NCI-H69 (cell line): ENCODE measurements at places on chromosomes 11 and 22.
A peak's percentile ranks its signal among the peaks of the same experiment; 100 is the strongest.

- DNase-seq, result peak; percentile 56
These were observed 100.1 kb downstream of the PRR5L start for GRCh38 chr11:36395978-36396736.

- DNase-seq, result no peak
These were observed 4.6 kb downstream of the B4GALNT4 start for GRCh38 chr11:373716-374551.

- no peak for DNase-seq
These were observed 28.2 kb downstream of the SLC22A12 start for GRCh38 chr11:64619196-64619595.

DNA sequence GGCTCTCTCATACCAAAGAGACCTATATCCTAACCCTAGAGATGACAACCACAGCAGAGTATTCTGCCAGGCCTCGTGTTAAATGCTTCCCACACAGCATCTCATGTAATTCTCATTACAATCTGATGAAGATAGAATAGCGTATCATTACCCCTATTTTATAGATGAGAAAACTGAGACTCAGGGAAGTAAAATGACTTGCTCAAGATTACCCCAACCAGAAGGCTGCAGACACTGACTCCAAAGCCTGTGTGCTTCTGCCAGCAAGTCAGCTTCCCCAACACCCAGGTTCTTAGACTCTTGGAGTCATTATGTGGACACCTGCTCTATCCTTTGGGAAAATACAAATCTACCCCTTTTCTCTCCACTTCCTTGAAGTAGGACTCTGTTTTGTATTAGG is 23.6 kb upstream of the TSKU start:
- DNase-seq, result no peak

- no peak for DNase-seq
These were observed 30.0 kb downstream of the MAPK1 start for GRCh38 chr22:21837248-21837979.

DNA sequence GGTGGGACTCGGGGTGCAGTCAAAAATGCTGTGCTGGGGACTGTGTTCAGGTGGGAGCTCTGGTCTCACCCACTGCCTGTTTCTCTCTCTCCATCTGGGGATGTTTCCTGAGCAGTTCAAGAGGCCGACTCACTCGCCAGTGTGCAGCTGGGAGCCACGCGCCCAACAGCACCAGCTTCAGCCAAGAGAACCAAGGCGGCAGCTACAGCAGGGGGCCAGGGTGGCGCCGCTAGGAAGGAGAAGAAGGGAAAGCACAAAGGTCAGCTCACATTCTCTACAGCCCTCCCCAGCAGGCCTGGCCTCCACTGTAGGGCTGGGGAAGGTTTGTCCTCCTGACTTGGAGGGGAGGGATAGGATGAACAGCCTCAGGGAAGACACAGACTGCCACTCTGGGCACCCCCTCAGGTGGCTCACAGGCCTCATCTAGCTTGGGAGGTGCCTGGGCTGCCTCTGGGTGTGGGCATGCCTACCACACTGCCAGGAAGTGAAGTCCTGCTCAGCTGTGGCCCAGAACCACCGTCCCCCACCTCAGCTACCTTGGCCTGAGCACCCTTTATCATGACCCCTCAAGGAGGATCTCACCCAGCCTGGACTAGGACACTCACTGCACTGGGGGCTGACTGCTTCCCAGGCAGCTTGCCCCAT is 13.0 kb downstream of the TUB start:
- peak; percentile 28 for DNase-seq

- no peak for DNase-seq
These were observed 8.0 kb downstream of the SLC22A12 start for GRCh38 chr11:64598797-64599697.

DNA sequence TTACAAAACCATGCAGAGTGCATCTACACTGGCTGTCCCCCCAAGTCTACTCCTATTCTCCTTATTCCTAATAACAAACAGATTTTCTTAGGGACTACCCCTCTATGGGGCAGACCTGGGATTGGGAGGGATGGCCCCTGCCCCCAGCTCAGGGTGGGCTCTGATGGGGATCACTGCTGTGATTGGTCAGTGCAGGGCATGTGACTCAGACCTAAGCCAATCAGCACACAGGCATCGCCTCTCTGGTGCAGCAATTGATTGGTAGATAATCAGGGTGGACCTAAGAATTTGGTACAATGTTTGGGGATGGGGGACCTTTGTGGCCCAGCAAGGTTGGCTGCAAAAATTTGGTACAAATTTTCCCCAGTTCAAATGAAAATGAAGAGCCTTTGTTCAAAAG is 57.2 kb upstream of the SHANK2 start:
- no peak for DNase-seq

DNA sequence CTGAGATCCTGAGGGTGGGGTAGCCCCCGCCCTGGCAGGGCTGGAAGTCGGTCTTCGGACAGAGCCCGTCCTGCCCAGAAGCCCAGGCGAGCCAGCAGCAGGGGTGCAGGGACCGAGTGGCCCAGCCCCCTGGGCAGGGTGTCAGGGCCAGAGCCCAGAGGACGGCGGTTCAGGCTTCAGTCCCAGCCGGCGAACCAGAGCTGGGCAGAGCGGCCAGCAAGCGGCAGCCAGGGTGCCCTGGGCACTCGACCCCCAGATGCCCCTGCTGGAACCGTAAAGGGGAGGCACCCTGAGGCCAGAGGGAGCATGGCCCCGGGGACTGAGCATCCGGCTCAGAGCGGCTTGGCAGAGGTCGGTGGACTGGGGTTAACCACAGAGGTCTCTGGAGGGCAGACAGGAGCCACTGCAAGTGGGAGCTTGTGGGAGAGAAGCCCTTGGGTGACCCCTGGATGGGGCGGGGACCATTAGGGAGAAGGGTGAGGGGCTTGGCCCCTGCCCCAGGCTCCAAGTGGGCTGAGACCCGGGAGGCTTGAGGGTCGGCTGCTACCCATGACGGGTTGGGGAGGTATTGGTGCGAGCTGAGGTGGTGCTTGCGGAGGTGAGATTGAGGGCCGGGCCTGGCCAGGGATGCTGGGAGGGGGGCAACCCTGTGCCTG is 15.9 kb downstream of the LSP1 start:
- no peak for DNase-seq

DNA sequence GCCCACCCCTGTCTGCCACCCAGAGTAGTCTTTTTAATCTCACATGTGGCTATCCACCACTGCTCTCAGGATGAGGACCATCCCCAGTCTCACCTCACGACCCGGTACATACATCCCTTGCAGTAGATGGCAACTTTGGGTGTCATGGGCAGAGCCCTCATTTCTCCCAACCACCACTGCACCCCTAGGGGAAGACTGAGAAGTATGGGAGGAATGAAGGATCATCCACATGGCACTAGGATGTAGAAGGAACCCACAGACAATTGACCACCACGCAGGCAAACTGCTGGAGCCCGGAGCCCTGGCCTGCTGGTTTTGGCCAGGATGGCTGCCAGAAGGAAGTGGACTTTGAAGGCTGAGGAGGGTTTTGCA is 1.9 kb upstream of the SCARF2 start:
- DNase-seq, result no peak

DNA sequence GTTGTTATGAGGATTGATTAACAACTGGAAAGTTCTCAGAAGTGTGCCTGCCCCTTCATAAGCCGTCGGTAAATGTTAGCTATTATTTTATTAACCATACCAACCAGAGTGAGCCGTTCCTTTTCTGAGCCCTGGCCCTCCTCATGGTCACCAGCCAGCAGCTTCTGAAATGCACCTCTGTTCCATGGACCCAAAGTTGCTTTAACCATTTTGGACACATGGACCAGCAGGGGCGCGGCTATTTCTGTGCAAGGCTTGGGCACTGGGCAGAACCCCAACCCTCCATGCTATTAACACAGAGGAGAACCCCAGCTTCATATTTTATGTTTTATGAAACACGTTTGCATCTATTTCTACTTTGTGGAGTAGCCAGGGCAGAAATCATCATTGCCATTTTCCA is 18.6 kb upstream of the SCGB1A1 start:
- DNase-seq, result no peak

GRCh38 chr11:4050138-4050537 is 44.5 kb upstream of the RRM1 start:
- DNase-seq, result no peak

DNA sequence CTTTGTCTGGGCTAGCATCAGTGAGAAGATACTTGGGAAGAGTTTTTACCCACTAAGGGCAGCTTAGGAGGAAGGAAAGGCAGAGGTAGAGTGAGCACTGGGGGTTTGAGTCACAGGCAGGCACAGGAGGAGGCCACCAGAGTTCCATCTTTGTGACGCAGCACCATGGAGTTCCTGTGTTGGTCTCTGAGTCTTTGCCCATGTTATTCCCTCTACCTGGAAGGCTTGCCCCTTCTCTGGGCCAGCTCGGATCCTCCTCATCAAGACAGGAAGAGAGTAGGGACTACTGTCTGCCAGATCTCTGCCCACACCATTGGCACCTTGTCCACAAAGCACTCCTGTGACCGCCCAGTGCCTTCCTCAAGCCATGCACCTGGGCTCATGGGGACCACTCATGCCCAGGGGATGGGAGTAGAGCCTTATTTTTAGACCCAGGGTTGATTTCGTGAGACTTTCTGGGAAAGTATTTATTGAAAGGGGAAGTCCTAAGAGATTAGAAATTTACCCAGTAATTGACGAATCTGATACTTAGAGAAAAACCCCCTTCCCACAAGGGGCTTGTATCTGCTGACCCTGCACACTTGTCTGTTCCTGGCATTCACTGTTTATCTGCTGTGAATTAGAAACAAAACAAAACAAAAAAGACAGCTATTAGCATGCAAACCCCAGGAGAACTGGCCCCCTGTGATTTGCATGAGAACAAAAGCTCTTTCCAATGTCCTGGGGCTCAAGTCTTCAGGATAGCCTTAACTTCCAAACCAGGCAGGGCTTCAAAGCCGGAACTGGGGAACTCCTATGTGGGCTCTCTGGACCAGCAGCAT is 35.9 kb upstream of the MYEOV start:
- no peak for DNase-seq

GRCh38 chr11:93494357-93494756 is 48.8 kb downstream of the SMCO4 start:
- no peak for DNase-seq

DNA sequence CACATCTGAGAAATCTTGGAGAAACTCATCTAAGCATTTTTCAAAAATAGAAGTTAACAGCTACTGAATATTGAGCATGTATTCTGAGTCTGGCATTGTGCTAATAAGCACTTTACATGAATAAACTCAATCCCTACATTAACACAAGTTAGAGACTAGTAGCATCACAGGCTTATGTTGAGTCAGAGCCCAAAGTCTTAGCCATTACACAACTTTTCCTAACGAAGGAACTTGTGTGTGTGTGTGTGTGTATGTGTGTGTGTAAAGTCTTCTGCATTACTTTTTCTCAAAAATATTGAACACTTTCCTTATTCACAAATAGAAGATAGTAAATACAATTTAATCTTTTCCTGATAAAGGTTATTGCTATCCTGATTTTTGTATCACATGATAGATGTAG is 8.7 kb upstream of the CLPB start:
- DNase-seq, result no peak
